Cardiac atrium fibroblast (primary cell): ENCODE measurements at places on chromosomes 11 and 22. TPM values are rescaled to one million over a fixed set of nuclear protein-coding genes. Genes with fewer than 3 reads are reported as not detected.

TH gene
- not detected in 2 replicates for total RNA-seq

APOA5 gene
- not detected in 2 replicates for total RNA-seq

OR51E1 gene
- not detected in 2 replicates for total RNA-seq

BTG4 gene
- total RNA-seq = not detected in 2 replicates
